ENCODE measurements at places on chromosomes 12 and 14.

- no peak for DNase-seq
Measured at GRCh38 chr14:49957089-49957852, 64.4 kb downstream of the ARF6 start.

- DNase-seq: no peak
Measured at GRCh38 chr12:104384141-104384880, 72.4 kb upstream of the CHST11 start.

- peak; percentile 43 for DNase-seq
Measured at GRCh38 chr12:31517994-31518393, 72.9 kb downstream of the DENND5B start.

GRCh38 chr12:684416-684815 lies 21.2 kb upstream of the NINJ2 start:
- DNase-seq: no peak

DNA sequence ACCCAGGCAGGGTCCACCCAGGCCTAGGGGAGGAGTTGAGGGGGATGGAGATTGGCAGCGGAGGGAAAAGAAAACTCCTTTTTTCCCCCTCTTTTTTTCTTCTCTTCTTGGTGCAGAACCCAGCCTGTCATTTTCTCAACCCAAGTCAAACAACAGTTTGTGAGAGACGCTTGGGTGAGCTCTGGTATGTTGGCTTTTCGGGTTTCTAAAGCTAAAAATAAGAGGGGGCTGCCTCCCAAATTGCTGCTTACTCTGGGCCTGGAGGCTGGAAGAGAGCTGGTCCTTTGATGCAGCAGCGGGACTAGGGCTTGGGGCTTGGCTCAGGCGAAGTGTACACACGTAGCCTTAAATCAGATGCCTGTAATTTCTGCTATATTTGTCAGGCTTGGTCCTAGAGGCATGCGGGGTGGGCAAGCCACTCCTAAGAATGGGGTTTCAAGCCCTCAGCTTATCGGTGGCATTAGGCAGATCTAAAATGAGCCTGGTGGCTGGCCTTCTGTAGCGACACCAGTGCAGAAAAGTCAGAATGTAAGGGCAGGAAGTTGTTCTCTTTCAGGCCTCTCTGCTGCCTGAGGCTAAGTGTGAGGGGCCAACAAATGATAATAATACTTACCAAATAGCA lies 816 bp upstream of the SLC8A3 start:
- no peak for DNase-seq

DNA sequence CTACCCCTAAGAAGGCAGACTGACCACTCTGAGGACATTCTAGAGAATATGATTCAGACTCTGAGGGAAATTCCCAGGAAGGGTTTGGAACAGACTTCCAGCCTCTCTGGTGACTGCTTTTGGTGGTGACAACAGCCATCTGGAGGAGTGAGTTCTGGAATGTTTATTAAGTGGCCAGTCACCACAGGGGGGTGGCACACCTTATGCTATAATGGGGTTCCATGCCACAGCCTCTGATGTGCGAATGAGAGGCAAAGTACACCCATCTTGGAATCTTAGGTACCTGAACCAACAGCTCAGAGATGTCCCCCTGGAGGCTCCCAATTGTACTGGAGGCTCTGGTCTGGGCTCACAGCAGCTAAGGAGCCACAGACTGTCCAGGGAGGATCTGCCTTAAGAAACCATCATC lies 9.5 kb upstream of the TINF2 start:
- peak; percentile 74 for DNase-seq

- no peak for DNase-seq
Measured at GRCh38 chr14:55117803-55118441, 11.1 kb upstream of the LGALS3 start.

DNA sequence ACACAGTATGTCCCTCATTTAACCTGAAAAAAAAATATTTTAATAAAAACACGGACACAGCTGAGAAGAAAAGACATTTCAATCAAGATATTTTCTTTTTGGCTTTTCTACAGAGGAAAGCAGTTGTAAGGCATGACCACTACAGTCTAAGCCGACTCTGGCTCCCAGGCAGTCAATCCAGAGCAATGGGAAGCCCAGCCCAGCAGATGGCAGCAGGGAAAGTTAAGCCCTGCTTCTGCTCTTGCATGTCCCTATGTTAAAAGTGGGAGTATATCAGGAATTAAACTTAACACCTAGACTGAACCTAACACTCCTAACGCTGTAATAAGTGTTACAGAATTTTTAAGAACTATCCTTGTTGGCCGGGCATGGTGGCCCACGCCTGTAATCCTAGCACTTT lies 19.5 kb upstream of the HAL start:
- peak; percentile 21 for DNase-seq

DNA sequence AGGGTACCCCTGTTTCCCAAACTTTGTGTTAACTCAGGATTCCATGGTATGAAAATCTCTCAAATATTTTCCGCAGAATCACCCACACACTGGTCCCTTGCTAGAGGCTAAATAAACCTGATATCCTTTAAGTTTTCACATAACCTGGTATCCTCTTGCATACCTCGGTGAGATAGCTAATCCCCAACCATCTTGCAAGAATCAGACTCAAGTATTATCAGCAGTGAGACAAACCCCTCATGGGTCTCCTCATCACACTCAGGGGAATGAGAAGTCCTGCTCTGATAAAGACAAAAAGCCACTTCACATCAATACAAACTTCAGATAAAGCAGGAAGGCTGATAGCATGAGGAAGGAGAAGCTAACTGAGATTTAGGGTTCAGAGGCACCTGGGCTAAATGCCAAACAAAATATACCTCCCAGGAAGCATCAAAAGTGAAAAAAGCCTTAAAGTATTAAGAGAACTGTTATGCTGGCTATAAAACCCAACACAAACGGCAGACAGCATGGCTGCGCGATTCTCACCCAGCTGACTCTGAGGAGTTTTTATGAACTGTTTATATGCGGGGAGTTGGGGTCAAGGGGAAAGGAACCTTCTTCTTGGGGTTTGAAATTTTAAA lies 96.5 kb downstream of the FOXN3 start:
- peak; percentile 20 for DNase-seq

DNA sequence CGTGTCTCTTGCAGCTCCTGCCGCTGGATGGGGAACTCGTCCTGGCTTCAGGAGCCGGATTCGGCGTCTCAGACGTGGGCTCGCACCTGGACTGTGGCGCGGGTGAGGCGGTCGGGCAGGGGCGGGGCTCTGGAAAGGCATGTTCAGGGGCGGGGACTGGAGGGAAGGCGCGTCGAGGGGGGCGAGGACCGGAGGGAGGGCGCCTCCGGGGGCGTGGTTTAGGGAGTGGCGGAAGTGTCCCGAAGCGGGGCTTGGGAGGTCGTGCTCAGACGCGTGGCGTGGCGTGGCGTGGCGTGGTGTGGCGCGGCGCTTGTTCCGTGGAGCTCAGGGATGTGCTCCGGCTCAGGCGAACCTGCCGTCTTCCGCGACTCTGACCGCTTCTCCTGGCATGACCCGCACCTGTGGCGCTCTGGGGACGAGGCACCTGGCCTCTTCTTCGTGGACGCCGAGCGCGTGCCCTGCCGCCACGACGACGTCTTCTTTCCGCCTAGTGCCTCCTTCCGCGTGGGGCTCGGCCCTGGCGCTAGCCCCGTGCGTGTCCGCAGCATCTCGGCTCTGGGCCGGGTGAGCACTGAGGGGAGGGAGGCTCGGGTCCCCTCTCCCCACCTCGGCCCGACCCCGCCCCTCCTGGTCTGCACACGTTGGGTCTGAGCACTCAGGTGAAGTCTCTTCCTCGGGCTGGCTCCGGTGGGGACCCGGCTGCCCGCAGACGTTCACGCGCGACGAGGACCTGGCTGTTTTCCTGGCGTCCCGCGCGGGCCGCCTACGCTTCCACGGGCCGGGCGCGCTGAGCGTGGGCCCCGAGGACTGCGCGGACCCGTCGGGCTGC lies 6.2 kb downstream of the AMN start:
- peak; percentile 53 for DNase-seq

GRCh38 chr12:59594943-59595500 lies 807 bp upstream of the SLC16A7 start:
- no peak for DNase-seq

DNA sequence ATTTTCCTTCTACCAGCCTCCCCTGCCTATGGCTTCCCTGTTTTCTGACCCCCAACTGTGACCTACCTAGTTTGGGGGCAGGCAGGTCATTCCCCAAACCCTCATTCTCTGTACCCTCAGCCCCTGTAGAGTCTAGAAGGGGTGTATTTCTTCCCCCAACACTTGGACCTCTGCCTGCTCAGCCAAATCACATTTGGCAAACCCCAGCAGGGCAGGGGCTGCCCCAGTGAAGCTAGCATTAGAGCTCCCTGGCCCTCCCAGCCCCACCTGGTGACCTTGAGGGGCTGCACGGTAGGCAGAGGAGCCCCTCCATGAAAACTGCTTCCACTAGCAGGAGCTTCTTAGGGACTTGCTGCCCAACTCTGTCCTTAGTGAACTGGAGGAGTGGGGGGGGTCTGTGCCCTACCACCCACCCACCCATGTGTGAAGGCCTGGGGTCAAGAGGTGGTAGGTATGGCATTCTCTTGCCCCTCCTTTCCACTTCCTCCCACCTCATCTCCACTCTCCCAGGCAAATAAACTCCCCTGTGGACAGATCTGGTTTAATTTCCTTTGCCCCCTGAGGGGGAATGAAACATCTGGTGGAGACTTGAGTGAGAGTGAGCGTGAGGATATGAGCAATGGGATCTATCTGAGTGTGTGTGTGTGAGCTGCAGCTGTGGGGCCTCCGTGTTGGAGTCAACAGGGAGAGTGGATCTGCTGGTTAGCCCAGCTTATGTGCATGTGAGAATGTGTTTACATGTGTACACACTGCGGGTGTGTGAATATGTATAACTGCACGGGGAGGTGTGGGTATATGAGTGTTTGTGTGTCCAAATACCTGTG lies 1.6 kb downstream of the NXPH4 start:
- DNase-seq: peak; percentile 50

DNA sequence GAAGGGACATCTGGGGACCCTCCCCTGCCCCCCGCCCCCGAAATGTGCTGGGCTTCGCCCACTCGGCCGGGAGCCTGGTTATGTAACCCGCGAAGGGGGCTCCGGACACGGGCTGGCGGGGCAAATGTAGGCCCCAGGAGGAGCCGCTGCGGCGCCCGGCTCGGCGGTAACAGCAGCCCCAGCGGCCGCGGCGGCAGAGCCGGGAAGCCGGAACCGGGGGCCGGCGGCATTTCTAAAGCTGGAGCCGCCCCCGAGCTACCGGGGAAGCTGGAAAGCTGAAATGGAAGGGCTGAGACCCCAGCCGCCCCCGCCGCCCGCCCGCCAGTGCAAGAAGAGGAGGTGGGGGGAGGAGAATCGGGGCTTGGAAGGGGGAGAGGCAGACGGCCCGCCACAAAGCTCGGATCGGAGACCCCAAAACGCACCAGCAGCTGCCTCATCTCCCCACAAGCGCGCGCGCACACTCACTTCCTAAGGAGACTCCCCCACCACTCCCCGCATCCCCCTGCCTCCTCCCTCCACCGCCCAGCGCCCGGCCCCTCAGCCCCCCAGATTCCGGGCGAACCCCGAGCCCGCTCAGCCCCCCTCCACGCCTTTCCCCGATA lies 1.5 kb downstream of the KDM2B start:
- DNase-seq: peak; percentile 35

DNA sequence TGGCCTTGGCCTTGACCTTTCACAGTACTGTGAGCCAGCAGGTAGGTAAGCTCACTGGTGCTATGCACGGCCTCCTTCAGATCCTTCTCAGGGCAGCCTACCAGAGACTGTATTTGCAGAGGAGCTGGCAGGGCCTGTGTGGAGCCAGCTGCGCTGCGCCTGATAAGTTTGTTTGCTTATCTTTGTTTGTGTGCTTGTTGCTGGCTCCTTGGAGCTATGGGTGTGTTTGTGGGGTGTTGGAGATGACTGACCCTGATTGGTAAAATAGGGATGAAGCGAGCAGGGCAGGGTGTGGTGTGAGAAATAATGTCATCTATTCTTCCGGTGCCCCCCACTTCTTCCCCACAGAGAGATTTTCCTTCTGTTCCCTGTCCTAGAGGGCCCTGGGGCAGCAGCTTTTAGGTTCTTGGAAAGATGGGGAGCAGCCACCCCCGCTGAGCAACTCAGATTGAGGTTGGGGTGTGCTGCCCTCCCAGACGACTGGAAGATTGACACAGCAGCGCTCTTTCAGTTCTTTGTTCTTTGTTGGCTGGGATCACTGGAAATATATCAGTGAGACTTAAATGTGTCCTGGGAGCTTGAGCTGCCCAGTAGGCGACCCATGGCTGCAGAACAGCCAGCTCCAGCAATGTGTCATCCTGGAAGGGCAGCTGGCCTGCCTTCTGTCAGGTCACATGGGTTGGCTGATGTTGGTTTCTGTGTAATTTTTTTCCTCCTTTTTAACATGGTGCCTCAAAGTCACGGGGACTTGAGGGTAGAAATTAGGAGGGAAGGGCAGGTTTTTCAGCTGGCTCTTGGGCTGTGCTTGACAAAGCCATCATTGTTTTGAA lies 19.6 kb downstream of the MLXIP start:
- peak; percentile 45 for DNase-seq

DNA sequence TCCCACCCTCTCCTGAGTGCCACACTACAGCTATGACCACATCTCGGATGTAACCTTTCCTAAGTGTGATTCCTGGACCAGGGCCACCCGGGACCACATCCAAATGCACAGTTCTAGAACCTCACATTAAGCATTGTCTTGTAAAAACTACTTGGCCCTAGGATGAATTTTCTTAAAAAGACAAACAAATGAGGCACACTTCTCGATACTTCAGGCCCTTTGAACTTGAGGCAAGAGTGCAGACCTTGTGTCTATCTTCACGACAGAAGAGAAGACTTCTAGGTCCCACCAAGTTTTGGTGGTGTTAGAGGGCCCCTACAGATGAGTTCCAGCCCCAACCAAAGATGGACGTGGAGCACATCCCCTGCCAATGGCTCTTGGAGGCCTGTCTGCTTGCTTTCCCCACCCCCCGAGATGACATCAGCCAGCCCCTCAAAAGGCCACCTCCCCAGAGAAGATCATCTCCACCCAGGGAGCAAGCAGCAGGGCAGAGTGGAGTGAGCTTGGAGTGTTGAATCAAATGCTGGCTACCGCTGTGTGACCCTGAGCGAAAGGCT lies 9.3 kb downstream of the ISCU start:
- no peak for DNase-seq

- DNase-seq: no peak
Measured at GRCh38 chr12:38809832-38810231, 95.6 kb downstream of the CPNE8 start.

All from EL (cell line).